Activated T-helper 2 cell treated with anti-CD3 and anti-CD28 coated beads, Interferon-gamma antibody, Interleukin-2, Interleukin-4, amounts not matched to agents 10 μg/mL and 5 μg/mL and 100 μg/mL, durations not matched to agents 14 hours and 24 hours and 36 hours (primary cell): ENCODE measurements at places on chromosomes 3 and 15. TPM values are rescaled to one million over a fixed set of nuclear protein-coding genes. Genes with fewer than 3 reads are reported as not detected.

DNA sequence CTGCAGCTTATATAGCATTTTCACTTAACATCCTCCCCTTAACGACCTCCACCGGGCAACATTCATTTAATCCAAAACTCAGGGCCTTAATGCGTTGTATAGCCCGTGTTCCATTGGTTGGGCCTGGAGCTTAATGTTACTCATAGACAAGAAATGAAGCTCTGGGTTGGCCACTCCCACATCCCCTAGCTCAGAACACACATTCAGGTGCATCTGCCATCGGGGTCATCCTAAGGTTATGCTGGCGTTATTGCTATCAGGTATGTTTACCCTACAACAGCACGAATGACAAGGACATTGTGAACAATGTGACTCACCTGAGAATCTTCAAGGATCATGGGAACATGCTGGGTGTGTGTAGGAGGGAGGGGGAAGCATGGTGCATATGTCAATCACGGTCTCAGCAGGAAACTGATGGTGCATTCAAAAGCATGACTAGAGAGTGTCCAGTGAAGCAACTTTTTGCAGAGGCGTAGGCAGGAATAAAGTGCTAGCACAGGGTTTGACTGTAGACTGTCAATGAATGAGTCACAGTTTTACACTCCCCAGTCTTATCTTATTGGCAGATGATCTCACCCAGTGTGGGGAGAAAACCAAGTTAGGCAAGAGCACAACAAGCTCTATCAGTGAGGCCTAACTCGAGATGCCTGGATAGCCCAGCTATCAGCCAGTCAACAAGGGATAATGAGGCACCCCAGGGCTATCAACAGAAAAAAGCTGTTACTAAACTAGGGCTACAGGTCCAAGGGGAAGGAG lies 402.1 kb upstream of the MCTP2 start:
- no peak for DNase-seq

GRCh38 chr3:100086401-100086800 lies 27.9 kb downstream of the FILIP1L start:
- no peak for DNase-seq

- DNase-seq = no peak
Observed at GRCh38 chr3:40858364-40859115, 333.8 kb downstream of the ZNF621 start.

- DNase-seq = no peak
Observed at GRCh38 chr15:79572691-79573404, 140.7 kb downstream of the MINAR1 start.

GRCh38 chr3:27228805-27229204 lies 140.4 kb downstream of the NEK10 start:
- DNase-seq = no peak

DNA sequence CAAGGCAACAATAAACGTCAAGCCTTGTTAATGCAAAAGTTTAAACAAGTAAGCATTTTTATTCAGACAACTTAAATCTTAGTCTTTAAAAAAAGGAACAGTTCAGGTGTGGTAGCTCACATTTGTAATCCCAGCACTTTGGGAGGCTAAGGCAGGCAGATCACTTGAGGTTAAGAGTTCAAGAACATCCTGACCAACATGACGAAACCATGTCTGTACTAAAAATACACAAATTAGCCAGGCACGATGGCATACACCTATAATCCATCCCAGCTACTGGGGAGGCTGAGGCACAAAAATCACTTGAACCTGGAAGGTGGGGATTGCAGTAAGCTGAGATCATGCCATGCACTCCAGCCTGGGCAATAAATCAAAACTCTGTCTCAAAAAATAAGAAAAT lies 19.9 kb downstream of the ZBTB20 start:
- DNase-seq = no peak

GRCh38 chr15:29259233-29259632 lies 10.4 kb downstream of the NSMCE3 start:
- DNase-seq = no peak

- DNase-seq = no peak
Observed at GRCh38 chr15:54789376-54789775, 407.4 kb downstream of the RSL24D1 start.

DNA sequence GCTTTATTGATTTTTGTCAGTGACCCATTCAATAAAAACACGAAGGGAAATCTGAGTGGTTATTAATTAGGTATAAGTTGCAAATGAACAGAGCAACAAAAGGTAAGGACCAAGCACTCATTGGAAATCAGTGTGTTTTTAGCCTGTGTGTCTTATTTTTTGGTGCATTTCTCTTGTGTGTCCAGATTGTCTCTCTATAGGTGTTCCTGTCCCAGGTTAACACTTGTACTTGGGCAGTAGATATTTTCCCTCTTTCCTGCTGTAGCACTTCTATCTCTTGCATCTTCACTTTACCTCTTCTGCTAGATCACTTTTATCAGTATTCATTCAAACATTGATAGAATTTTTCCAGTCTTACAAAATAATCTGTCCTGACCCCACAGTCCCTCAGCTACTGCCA lies 37.0 kb downstream of the MAPK6 start:
- DNase-seq = no peak

STRIT1 gene
- not detected in 2 replicates for total RNA-seq

MGA gene
- 37.7 and 38.2 TPM in 2 replicates for total RNA-seq
